CD4-positive, CD25-positive, alpha-beta regulatory T cell (primary cell): ENCODE measurements at places on chromosomes 5 and 9.
A peak's percentile ranks its signal among the peaks of the same experiment; 100 is the strongest.

- no peak overlapping the region for H3K4me3 ChIP-seq
- H3K27ac ChIP-seq: no peak overlapping the region
- no peaks in the 10 kb centered on the region for H3K27me3 ChIP-seq
- no peaks in the 10 kb centered on the region for H3K4me1 ChIP-seq
- no peaks in the 10 kb centered on the region for H3K36me3 ChIP-seq
These were observed 179.9 kb downstream of the GAS1 start for GRCh38 chr9:86767373-86767772.

GRCh38 chr5:58239731-58240130 is 220.2 kb downstream of the PLK2 start:
- no peak overlapping the region for H3K4me3 ChIP-seq
- H3K36me3 ChIP-seq: no peaks in the 10 kb centered on the region
- H3K4me1 ChIP-seq: no peaks in the 10 kb centered on the region
- no peak for DNase-seq
- no peak overlapping the region for H3K27ac ChIP-seq

DNA sequence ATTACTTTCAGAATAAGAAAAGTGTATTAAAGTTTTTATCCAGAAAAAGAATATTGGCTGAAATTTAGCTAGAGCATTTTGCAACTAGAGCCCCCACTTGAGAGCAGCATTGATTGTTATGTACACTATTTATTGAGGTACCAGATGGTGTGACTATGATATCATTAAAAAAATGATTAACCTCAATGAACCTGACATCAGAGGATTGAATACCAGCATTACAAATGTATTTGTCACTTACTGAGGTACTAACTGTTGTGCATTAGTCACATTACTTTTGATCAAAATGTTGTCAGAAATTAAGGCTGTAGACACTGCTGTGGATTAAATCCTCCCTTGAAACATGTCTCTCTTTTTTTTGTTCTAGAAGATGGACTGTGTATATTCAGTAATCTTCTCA is 127.8 kb upstream of the DHFR start:
- H3K27me3 ChIP-seq: no peaks in the 10 kb centered on the region
- H3K4me1 ChIP-seq: no peaks in the 10 kb centered on the region
- H3K4me3 ChIP-seq: no peak overlapping the region
- no peak overlapping the region for H3K27ac ChIP-seq
- DNase-seq: no peak
- peaks cover 18% of the 10 kb centered on the region for H3K36me3 ChIP-seq

DNA sequence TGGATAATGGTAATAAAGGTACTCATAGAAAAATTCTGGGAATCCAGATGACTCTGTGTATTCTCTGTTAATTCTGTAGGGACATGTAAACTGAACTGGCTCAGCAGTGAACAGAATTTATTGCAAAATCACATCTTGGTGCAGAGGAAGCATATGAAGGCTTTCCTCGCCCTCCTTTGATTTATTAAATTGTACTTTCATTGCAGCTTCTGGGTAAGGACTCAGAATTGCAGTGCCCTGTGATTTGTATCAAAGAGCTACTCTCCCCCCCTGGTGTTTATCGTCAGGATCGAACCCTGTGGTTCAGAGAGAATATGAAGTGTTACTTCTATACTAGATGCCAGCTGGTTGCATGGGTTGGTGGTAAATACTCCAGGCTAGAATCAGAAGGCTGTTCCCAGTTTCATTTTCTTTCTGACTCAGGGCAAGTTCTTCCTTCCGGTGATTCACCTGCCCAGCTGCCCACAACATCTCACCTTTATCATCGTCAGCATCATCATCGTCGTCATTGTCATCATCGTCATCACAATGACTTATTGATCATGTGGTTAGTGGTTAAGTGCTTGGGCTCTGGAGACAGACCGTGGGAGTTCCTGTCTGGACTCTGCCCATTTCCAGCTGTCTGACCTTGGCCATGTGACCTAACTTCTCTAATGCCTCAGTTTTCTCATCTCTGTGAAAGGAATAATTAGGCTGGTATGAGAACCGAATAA is 238.8 kb downstream of the ARHGAP26 start:
- peak overlapping the region; percentile 73 for H3K27ac ChIP-seq
- H3K27me3 ChIP-seq: no peaks in the 10 kb centered on the region
- no peaks in the 10 kb centered on the region for H3K36me3 ChIP-seq
- peak; percentile 92 for DNase-seq
- peak overlapping the region; percentile 67 for H3K4me3 ChIP-seq
- peaks cover 18% of the 10 kb centered on the region for H3K4me1 ChIP-seq

DNA sequence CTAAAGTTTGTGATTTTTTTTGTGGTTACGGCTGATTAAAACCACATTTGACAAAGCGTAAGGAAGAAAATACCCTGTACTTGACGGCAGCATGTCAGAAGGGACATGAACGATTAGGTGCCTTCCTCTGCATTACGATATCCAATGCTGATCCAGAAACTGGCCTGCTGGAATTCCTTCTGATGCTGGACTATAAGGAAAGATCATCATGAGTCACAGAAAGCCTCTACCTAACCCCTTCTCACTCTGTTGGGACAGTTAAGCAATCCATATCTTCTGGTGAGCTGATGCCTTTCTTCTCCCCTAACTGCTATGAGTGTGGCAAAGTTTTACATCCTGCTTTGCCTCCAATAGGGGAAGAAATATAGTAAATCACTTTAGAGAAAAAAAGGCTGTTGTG is 78.4 kb upstream of the PAPPA start:
- no peaks in the 10 kb centered on the region for H3K27me3 ChIP-seq
- H3K27ac ChIP-seq: no peak overlapping the region
- H3K36me3 ChIP-seq: no peaks in the 10 kb centered on the region
- H3K4me3 ChIP-seq: no peak overlapping the region
- H3K4me1 ChIP-seq: no peaks in the 10 kb centered on the region

GRCh38 chr5:118616281-118616680 is 372.1 kb downstream of the DTWD2 start:
- H3K27ac ChIP-seq: no peak overlapping the region
- no peaks in the 10 kb centered on the region for H3K27me3 ChIP-seq
- no peaks in the 10 kb centered on the region for H3K4me1 ChIP-seq
- no peak for DNase-seq
- H3K4me3 ChIP-seq: no peak overlapping the region
- no peaks in the 10 kb centered on the region for H3K36me3 ChIP-seq

DNA sequence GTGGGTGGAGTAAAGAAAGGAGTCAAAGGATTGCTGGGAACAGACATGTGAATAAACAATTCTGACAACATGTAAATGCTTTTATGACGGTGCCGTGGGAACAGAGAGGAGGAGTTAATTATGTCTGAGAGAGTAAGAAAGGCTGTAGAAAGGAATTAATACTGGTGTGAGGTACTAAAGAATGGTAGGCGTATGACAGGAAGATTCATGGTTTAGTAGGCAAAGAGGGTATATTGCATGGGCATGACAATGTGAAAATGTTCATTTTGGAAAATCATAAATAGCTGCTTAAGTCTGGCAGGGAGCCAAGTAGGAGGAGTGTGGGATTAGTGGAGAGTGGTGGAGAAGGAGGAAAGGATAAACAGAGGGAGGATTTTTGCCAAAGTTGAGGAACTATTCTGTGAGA is 19.7 kb downstream of the NAA35 start:
- no peaks in the 10 kb centered on the region for H3K4me1 ChIP-seq
- peaks cover 46% of the 10 kb centered on the region for H3K36me3 ChIP-seq
- H3K27ac ChIP-seq: no peak overlapping the region
- H3K27me3 ChIP-seq: no peaks in the 10 kb centered on the region
- no peak for DNase-seq
